Fibroblast of skin of scalp (primary cell): ENCODE measurements at places on chromosomes 5 and 9.
A peak's percentile ranks its signal among the peaks of the same experiment; 100 is the strongest.

DNA sequence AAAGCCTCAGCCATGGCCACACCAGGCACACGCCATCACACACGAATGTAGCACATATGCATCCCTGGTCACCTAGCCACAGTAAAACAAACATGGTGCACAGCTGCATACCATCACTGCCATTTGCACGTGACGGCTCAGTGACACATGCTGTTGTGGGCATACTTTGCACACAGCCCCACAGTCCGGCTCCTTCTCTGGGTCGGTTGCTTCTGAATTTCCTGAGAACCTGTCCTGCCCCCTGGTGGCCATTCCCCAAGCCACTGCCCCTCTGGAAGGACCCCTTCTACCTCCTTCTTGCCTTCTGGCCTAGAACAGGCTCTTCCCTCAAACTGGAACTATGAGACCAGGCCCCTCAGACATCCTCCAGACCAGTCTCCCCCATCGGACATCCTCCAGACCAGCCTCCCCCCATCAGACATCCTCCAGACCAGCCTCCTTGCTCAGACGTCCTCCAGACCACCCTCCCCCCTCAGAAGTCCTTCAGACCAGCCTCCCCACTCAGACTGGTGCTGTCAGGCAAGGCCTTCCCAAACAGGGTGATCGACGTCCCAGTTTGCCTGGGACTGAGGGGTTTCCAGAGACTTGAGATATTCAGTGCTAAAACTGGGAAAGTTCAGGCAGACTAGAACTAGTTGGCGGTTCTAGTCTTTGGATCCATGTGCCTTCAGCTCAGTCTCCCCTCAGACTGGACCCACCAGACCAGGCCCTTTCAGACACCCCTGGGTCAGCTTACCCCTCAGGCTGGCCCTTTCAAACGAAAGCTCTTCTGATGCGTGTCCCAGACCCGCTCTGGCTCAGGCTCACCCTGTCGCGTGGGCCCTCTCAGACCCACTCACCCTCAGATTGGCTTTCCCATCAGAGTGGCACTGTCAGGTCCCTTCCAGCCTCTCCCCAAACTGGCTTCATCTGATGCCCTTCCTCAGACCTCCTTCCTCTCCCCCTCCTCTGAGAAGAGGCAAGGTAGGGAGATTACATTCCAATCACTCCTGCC, 24.3 kb upstream of the ENHO start:
- DNase-seq = peak; percentile 74

GRCh38 chr5:1781107-1781506, 18.5 kb downstream of the MRPL36 start:
- DNase-seq = no peak

GRCh38 chr9:123319541-123320339, 36.3 kb upstream of the CRB2 start:
- no peak for DNase-seq

DNA sequence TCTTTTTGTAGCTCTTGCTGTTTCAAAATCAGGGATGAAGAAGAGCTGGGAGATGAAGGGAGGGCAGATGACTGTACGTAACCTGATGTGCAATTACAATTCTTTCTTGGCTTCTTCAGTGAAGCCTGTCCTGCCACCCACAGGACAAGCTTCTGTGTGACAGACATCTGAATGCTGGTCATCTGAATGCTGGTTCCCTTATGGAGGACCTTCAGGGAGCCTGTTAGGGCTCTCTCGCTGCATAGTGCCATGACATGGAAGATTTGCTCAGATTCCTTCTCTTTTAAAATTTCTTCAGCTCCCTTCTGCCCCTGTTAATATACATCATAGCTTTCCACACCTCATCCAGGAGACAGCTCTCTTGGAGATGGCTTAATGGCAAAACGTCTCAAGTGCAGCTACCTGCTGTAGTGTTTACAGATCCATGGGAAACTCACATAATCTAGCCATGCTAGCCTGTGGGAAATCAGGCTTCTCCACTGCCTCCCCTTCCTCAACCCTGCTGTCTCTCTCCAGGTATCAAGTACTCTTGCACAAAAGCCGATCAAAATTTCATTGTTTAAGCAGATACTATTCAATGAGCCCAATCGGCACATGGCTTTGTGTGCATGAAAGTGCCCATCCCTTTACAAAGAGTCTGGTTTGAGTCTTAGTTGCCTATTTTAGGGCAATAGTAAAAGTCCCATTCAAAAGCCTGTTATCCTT, 134.6 kb downstream of the RAB3C start:
- no peak for DNase-seq

DNA sequence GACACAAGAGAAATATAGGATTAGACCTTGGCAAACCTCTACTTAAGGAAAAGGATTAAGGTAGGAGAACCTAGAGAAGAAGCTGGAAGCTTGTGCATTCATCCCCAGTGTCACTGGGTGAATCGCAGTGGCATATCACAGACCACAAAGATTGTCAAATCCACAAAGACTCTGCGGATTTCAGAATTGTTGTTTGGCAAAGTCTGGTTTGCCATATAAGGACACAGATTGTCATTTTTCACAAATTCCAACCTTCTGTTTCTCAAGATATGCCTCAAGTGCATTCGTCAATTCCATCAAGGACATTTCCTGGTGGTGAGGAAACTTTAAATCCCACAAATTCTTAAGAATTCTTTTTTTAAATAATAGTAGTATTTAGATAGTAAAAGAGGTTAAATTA, 395.1 kb upstream of the PAPPA start:
- DNase-seq = peak; percentile 87

- DNase-seq = no peak
These were observed 73.8 kb upstream of the IL12B start for GRCh38 chr5:159403906-159404681.

DNA sequence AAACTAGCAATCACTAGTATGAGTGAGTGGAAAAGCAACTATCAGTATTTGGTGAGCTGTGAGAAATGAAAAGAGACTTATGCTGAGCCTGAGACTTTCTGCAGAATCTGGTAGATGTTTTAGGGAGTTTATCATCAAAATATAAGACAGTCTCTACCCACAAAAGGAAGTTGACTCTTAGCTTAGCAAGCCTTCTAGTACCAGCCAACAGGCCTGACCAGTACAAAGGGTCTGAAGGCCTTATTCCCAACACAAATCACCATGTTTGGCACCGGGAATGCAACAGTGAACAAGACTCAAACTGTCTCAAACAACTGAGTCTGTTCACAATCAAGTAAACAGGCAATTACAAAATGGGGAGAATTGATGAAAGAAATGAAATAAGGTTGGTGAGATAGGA, 244.4 kb downstream of the CWC27 start:
- no peak for DNase-seq

GRCh38 chr5:50873595-50874277, 207.3 kb downstream of the PARP8 start:
- no peak for DNase-seq

GRCh38 chr5:36691226-36691625, 84.8 kb downstream of the SLC1A3 start:
- no peak for DNase-seq

GRCh38 chr9:74556685-74557084, 59.5 kb downstream of the RORB start:
- DNase-seq = no peak

DNA sequence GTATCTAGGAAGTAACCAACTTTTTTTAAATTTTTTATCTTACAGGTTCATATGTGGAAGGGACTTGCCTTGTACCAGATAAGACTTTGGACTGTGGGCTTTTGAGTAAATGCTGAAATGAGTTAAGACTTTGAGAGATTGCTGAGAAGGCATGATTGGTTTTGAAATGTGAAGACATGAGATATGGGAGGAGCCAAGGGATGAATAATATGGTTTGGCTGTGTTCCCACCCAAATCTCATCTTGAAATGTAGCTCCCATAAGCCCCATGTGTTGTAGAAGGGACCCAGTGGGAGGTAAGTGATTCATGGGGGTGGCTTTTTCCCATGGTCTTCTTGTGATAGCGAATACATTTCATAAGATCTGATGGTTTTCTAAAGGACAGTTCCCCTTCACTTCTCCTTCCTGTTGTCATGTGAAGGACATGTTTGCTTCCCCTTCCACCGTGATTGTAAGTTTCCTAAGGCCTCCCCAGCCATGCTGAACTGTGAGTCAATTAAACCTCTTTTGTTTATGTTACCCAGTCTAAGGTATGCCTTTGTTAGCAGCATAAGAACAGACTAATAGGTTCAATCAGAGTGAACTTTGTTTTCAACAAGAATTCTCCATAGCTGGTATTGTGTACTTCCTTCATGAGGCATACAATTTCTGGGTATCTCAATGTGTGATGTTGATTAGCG, 535.6 kb upstream of the MEF2C start:
- DNase-seq = peak; percentile 68

DNA sequence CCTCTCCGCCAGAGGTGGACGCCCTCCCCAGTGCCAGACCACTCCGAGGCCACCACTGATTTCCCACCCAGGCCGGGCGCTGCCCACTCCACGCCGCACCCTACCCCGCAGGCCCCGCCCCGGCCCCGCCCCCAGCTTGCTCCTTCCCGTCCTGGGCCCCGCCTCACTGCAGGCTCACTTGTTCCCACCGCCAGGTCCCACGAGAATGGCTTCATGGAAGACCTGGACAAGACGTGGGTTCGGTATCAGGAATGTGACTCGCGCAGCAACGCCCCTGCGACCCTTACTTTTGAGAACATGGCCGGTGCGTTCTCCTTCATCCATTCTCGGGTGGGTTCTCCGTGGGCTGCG, 6.5 kb downstream of the LRRC26 start:
- DNase-seq = no peak

DNA sequence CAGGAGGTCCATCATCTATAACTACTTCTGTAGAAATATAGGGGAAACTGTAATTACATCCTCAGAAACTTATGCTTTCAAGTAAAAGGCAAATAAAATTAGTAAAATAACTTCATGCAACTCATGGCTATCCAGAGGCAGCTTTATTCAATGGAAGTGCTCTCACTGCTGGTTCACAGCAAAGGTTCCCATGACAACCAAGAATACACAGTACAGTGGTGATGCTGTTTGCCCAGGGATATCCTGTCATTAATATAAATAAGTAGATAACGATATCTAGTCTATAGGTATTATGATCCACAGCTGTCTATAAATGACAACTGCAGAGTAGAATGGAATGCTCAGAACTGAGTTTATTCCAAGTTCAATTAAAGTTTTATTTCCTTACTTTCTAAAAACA, 390.3 kb downstream of the PDE4D start:
- DNase-seq = no peak

- no peak for DNase-seq
These were observed 164.4 kb upstream of the FOXD4L5 start for GRCh38 chr9:65449423-65449822.

GRCh38 chr9:114351932-114352331, 22.3 kb downstream of the ORM2 start:
- DNase-seq = no peak
